ENCODE measurements at places on chromosomes 5 and 9. TPM values are rescaled to one million over a fixed set of nuclear protein-coding genes. Genes with fewer than 3 reads are reported as not detected.

- no peak for DNase-seq
These were observed 146.5 kb downstream of the NSG2 start for GRCh38 chr5:174191850-174192655.

Gene ARSI
- 13.8 TPM for total RNA-seq

Gene PCDHGA10
- total RNA-seq, result 12.2 TPM

Gene SPATA24
- 5.2 TPM for total RNA-seq

Gene OBP2B
- not detected for total RNA-seq

Gene TPD52L3
- not detected for total RNA-seq

Gene DAB2
- total RNA-seq, result 332 TPM
